ENCODE measurements at places on chromosomes 3 and 15. TPM values are rescaled to one million over a fixed set of nuclear protein-coding genes. Genes with fewer than 3 reads are reported as not detected.

The BCL2A1 gene
- total RNA-seq, result not detected

The ZKSCAN7 gene
- total RNA-seq, result 8.7 TPM

The KCNMB3 gene
- total RNA-seq, result 1.9 TPM

The CRYBG3 gene
- 5.9 TPM for total RNA-seq

The TP63 gene
- not detected for total RNA-seq

The IMPG2 gene
- total RNA-seq, result 0.02 TPM

The XYLB gene
- 2.4 TPM for total RNA-seq

The TRPM1 gene
- total RNA-seq, result not detected

The SNURF gene
- total RNA-seq, result 188 TPM

- DNase-seq, result no peak
- H3K4me3 ChIP-seq, result no peak overlapping the region
- no peaks in the 10 kb centered on the region for H3K27me3 ChIP-seq
Measured at GRCh38 chr3:177554895-177555759, 357.8 kb upstream of the TBL1XR1 start.

DNA sequence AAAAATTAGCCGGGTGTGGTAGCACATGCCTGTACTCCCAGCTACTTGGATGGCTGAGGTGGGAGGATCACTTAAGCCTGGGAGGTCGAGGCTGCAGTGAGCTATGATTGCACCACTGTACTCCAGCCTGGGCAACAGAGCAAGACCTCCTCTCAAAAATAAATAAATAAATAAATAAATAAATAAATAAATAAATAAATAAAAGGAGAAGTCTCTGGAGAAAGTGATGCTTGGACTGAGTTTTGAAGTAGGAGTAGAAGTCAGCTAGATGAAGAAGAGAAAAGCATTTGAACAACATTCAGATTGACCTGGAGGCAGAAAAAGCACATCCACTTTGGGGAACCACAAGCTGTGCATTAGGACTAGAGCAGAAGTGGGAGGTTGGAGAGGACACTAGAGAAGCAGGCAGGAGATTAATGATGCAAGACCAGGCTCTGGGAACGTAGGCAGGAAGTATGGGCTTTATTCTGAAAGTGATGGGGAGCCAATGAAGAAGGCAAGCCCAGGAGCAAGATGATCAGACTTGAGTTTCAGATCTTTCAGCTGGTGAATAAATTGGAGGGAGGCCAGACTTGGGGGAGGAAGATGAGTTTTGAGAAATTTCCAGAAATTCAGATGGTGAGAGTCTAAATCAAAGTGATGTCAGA is 48.7 kb downstream of the KLHL6 start:
- no peaks in the 10 kb centered on the region for H3K27me3 ChIP-seq
- H3K4me1 ChIP-seq, result no peaks in the 10 kb centered on the region
- H3K36me3 ChIP-seq, result no peaks in the 10 kb centered on the region
- H3K27ac ChIP-seq, result no peak overlapping the region

GRCh38 chr3:33791477-33792166 is 6.8 kb upstream of the PDCD6IP start:
- H3K27ac ChIP-seq, result no peak overlapping the region
- no peak for DNase-seq
- no peak overlapping the region for H3K4me3 ChIP-seq
- H3K36me3 ChIP-seq, result no peaks in the 10 kb centered on the region

DNA sequence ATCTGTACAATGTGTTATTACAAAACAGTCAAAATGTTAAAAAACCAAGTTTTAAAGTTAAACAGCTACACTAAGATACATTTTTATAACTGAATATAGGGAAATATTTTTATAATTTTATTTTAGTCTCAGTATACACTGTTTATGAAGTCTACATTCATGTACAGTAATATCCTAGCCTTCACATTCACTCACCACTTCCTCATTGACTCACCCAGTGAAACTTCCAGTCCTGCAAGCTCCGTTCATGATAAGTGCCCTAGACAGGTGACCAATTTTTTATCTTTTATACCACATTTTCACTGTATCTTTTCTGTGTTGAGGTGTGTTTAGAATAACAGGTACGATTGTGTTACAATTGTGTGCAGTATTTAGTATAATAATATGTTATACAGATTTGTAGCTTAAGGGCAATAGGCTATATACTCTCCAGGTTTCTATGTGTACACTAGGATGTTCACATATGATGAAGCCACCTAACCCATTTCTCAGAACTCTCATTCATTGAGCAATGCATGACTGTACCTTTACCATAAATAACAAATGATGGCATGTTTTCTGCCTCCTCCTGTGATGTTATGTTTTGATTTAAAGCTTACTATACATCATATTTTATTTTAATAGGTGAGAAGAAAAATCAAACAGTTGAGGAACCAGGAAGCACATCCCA is 388.4 kb upstream of the NDN start:
- H3K27ac ChIP-seq, result no peak overlapping the region
- no peak overlapping the region for H3K4me3 ChIP-seq

- no peak for DNase-seq
- H3K27ac ChIP-seq, result no peak overlapping the region
- peaks cover 14% of the 10 kb centered on the region for H3K36me3 ChIP-seq
Measured at GRCh38 chr15:41922353-41922752, 28.5 kb upstream of the SPTBN5 start.

DNA sequence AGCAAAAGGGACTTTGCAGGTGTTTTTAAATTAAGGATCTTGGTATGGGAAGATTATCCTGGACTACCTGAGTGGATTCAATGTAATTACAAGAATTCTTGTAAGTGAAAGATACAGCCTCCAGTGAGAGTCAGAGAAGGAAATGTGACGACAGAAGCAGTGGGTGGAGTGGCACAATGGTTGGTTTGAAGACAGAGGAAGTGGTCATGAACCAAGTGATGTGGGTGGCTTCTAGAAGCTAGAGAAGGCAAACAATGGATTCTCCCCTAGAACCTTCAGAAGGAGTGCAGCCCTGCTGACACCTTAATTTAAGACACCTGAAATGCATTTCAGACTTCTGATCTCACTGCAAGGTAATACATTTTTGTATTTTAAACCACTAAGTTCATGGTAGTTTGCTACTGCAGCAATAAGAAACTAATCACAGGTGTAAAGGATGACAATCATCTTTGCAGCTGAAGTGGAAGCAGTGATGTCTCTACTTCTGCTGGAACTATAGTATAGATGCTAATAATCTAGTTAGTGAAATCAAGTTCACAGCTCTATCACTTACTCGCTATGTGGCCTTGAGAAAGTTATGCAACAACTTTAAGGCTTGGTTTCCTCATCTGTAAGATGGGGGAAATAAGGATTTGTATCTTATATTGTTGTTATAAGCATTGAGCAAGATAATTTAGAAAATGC is 403.4 kb upstream of the SUCLG2 start:
- H3K27ac ChIP-seq, result no peak overlapping the region
- no peaks in the 10 kb centered on the region for H3K4me1 ChIP-seq
- DNase-seq, result no peak

- no peak overlapping the region for H3K4me3 ChIP-seq
- H3K4me1 ChIP-seq, result no peaks in the 10 kb centered on the region
- H3K27ac ChIP-seq, result no peak overlapping the region
- no peak for DNase-seq
- no peaks in the 10 kb centered on the region for H3K27me3 ChIP-seq
- H3K36me3 ChIP-seq, result no peaks in the 10 kb centered on the region
Measured at GRCh38 chr15:45603881-45604280, 16.7 kb downstream of the BLOC1S6 start.

GRCh38 chr3:4407941-4408340 is 59.1 kb downstream of the SUMF1 start:
- DNase-seq, result no peak
- no peaks in the 10 kb centered on the region for H3K36me3 ChIP-seq
- no peaks in the 10 kb centered on the region for H3K4me1 ChIP-seq

DNA sequence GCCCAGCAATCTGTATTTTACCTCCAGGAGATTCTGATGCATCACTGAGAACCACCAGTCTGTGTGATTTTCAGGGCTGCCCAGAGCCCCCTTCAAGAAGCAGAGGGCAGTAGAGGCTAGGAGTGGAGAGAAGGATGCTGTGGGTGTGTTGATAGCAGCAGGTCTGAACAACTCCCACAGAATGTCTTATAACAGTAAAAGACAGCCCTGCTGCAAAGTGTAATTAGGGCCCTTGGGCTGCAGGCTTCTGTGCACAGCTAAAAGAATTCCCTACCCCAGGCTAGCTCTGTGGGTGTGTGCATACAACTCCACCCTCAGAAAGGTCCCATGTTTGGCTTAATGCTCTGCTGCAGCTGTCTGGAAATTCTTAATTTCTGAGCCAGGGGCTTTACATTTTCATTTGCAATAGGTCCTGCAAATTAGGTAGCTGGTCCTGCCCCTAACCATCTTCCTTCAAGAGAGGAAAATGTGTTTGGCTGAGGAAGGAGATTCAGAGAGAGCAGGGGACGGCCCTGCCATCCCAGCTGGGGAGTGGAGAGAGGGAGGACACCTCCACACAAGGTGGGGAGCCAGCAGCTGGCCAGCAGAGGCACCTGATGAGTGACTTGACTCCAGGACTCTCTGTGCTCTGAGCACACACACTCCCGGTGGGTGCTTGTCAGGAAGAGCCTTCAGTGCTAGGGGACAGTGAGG is 43.2 kb upstream of the RAB6B start:
- peak; percentile 23 for DNase-seq
- H3K4me3 ChIP-seq, result no peak overlapping the region
- no peaks in the 10 kb centered on the region for H3K27me3 ChIP-seq

- DNase-seq, result peak; percentile 83
- no peak overlapping the region for H3K27ac ChIP-seq
- H3K4me3 ChIP-seq, result no peak overlapping the region
- no peaks in the 10 kb centered on the region for H3K36me3 ChIP-seq
- H3K4me1 ChIP-seq, result peaks cover 10% of the 10 kb centered on the region
- no peaks in the 10 kb centered on the region for H3K27me3 ChIP-seq
Measured at GRCh38 chr3:66532160-66532587, 31.4 kb upstream of the LRIG1 start.

- H3K4me1 ChIP-seq, result peaks cover 7% of the 10 kb centered on the region
- peak; percentile 81 for DNase-seq
- H3K27ac ChIP-seq, result no peak overlapping the region
- no peaks in the 10 kb centered on the region for H3K36me3 ChIP-seq
- H3K27me3 ChIP-seq, result peaks cover 88% of the 10 kb centered on the region
Measured at GRCh38 chr15:67833710-67834511, 5.9 kb downstream of the RNU6-1 start.

DNA sequence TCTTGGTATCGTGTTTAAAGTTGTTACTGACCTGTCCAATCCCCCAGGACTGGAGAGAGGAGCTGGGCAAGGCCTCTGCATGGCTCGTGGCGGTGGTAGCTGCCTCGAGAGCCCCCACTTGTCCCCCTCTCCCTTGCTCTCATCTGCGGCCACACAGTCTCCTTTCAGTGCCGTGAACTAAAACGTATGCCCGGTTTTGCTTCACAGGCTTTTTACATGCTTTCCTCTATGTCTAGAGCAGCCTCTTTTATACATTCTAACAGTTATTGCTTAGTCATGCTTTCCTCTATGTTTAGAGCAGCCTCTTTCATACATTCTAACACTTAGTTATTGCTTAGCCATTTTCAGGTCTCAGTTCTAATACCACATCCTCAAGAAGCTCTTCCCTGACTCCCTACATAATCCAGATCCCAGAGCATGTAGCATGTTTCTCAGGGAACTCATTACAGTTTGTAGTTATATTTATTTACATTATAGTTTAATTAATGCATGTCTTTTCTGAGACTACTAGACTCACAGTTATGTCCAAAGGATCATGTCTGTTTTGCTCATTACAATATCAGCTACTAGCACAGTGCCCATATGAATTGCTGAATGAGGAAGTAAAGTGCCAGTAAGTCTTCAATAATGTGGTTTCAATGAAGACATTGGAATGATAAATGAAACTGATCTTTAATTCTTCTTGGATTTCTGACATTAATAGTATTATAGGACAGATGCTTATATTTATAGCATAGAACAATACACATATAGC is 66.5 kb upstream of the TBL1XR1 start:
- no peak for DNase-seq
- H3K4me3 ChIP-seq, result no peak overlapping the region
- no peak overlapping the region for H3K27ac ChIP-seq
- H3K36me3 ChIP-seq, result no peaks in the 10 kb centered on the region

GRCh38 chr15:91530956-91531582 is 322.4 kb upstream of the SLCO3A1 start:
- peaks cover under 1% of the 10 kb centered on the region for H3K36me3 ChIP-seq
- no peaks in the 10 kb centered on the region for H3K27me3 ChIP-seq
- no peak for DNase-seq
- H3K4me1 ChIP-seq, result no peaks in the 10 kb centered on the region

GRCh38 chr15:90810354-90810753 is 58.0 kb upstream of the FURIN start:
- H3K27ac ChIP-seq, result no peak overlapping the region
- no peak for DNase-seq
- H3K4me3 ChIP-seq, result no peak overlapping the region
- H3K4me1 ChIP-seq, result no peaks in the 10 kb centered on the region

- no peaks in the 10 kb centered on the region for H3K27me3 ChIP-seq
- no peak overlapping the region for H3K27ac ChIP-seq
- DNase-seq, result no peak
- H3K36me3 ChIP-seq, result peaks cover 14% of the 10 kb centered on the region
- no peaks in the 10 kb centered on the region for H3K4me1 ChIP-seq
- no peak overlapping the region for H3K4me3 ChIP-seq
Measured at GRCh38 chr15:100559330-100559729, 30.6 kb upstream of the CERS3 start.

DNA sequence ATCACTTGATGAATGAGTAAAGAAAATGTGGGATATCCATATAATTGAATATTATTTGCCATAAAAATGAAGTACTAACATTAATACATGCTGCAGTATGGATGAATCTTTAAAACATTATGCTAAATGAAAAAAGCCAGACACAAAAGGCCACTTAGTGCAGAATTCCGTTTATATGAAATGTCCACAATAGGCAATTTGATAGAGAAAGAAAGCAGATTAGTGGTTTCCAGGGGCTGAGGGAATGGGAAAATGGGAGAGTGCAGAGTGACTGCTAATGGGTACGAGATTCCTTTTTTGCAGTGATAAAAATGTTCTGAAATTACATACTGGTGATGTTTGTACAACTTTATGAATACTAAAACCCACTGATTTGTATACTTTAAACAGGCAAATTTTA is 126.7 kb downstream of the FRMD5 start:
- no peak overlapping the region for H3K4me3 ChIP-seq
- no peak overlapping the region for H3K27ac ChIP-seq
- DNase-seq, result no peak
- H3K27me3 ChIP-seq, result no peaks in the 10 kb centered on the region
- no peaks in the 10 kb centered on the region for H3K4me1 ChIP-seq
